Inflammatory macrophage (primary cell): ENCODE measurements at places on chromosomes 7 and 10.

GRCh38 chr7:47231032-47231431 is 350.9 kb downstream of the TNS3 start:
- no peak for DNase-seq

DNA sequence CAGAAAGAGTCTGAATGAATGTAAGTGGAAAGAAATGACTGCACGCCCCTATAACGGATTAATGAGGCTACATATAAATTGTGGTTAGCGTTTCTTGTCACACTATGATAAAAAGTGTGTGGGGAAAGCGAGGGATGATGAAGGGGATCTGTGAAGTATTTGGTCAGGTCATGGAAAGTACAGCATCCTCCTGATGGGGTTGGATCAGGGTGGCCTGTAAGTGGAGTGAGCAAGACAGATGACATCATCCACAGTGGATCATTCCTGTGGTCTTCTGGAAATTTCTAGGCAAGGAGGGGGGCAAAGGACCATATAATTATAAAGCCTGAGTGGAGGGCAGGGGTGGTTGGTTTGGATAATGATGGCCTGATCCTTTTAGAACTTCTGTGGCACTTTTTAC is 606.0 kb downstream of the INHBA start:
- no peak for DNase-seq

DNA sequence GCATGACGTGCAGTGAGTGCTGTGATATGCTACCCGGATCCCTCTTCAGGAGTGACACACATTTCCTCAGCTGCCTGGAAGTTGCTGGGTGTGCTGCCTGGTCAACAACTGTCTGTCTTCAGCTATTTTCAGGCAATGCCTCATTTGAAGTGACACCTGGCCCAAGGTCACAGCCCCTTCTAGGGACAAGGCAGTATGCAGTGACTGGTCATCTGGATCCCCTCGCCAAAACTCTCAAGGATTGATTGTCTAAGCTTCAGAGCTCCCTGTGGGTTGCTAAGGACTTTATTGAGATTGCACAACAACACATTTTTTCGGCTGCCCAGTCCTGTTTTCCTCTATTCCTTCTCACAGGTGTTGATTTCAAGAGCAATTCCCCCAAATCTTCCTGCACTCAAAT is 108.8 kb downstream of the GNAI1 start:
- no peak for DNase-seq

GRCh38 chr10:79270466-79271246 is 76.6 kb upstream of the PPIF start:
- DNase-seq, result peak; percentile 93

DNA sequence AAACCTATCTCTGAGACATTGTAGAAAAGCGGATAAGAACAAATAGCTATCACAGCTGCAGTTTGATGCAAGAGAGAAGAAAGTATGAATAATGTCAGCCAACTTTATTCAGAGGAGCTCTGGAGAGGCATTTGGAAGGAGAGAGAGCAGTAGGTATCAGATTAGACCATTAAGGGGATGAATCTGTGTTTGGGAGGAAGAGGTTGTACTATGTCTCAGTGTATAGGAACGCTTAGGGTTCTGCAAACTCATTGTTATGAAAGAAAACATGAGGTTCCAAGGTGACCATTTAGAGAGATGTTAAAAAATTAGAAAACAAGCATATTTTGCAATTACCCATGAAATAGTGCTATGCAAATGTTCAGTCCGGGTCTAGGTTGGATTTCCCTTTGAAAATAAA is 207.5 kb upstream of the GNAI1 start:
- DNase-seq, result no peak

GRCh38 chr10:49608166-49609005 is 1.7 kb upstream of the SLC18A3 start:
- DNase-seq, result no peak

DNA sequence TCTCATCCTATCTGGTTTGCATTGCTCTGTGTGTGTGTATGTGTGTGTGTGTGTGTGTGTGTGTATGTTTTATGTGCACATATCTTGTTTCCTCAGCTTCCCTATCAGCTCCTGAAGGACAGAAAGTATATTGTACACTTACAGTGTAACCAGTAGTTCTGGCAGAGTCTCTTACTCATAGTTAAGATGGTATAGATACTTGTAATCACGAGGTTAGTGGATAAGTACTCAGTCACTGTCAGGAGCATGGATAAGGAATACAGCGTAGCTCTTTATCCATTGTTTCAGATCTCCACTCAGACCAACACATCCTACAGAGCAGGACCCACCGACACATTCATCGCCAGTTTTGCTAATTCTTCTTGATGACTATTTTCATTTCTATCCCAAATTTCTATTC is 275.0 kb downstream of the TSPAN12 start:
- DNase-seq, result no peak

GRCh38 chr7:101303102-101303701 is 18.4 kb downstream of the IFT22 start:
- no peak for DNase-seq

DNA sequence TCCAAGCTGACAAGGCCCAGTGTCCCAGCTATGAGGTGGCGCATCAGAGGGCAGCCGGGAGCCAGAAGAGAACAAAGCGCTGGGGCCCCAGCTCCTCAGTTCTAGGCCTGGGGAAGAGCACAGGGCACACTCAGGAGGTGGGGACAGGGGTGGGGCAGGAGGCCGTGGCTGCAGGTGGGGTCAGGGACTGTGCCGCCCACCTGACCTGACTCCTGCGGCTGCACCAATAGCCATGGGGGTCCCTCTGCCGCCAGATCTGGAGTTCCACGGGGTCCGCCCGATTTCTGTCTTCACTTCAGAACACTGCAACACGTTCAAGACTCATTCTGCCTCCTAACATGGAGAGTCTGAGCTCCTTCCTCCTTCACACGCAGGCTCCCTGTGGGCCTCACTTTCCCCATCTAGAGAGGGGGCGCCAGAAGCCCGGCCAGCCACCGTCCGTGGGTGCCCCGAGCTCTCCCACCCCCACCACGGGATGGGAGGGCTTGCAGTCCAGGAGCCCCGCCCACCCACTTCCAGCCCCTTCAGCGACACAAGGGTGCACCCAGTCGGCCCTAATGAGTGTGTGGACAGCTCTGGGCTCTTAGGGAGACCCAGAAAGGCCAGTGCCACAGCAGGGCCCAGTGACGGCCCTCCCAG is 278.3 kb downstream of the MAD1L1 start:
- DNase-seq, result no peak

GRCh38 chr10:3909339-3909738 is 124.3 kb upstream of the KLF6 start:
- DNase-seq, result no peak

DNA sequence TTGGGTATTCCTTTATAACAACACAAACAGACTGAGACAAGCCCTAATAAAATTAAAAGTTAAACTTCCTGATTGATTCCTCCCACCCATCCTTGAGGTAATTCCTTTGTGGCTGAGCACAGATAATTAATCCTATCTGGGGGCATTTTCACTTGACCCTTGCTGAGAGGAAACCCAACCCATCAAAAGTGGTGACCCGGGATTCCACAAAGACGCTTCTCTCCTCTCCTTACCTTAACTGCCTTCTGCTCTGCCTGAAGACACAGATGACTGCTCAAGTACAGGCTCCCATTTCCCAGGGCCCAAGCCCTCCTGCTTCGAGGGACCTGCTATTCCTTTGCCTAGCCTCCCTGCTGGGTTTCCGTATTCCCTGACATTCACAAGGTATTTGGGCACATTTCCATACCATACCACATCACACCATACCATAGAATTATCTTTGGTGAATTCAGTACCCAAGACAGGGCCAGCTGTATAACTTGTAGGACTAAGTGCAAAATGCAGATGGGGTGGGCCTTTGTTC is 9.8 kb upstream of the MAPK8 start:
- DNase-seq, result no peak

GRCh38 chr7:123210986-123211385 is 11.2 kb upstream of the SLC13A1 start:
- DNase-seq, result no peak

DNA sequence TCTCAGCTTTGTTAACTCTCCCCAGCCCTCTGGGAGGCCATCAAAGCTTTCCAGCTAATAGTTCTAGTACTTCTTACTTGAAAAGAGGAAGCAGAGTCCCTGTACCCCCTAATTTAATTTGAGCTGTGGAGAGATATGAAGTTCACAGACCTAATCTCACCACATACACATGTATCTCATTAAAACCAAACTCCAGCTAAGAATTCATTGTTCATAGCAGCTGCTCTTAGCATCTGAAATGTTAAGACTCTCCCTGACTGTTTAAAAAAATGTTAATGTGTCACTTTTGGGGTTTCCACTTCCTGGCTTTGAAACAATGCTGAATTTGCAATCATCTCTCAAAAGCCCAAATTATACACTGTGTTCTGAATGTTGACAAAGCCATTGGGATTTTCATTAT is 16.2 kb upstream of the MRC1 start:
- DNase-seq, result no peak

DNA sequence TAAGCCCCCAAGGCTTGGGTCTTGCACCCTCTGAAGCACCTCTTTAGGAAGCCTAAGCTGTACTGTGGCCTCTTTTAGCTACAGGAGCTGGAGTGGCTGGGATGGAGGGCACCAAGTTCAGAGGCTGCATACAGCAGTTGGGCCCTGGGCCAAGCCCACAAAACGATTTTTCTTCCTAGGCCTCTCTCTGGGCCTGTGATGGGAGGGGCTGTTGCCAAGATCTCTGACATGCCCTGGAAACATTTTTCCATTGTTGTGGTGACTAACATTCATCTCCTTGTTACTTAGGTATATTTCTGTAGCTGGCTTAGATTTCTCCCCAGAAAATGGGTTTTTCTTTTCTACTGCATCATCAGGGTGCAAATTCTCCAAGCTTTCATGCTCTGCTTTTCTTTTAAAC is 375.7 kb upstream of the NPSR1 start:
- no peak for DNase-seq

GRCh38 chr10:28445516-28445915 is 87.4 kb upstream of the WAC start:
- no peak for DNase-seq

DNA sequence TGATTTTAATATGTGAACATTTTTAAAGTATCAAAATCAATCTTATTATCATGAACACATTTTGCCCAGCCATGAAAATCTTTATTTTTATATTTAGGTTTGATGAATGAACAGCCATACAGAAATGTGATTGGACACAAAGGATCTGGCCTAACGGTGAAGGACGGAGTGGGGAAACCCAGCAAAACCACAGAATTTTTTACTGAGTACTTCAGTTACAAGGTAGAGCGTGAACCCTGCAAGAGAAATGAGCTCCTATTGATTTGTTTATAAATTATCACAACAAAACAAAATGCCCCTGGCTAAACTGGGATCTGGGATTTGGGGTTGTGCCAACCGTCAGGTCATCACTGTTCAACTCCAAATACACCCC is 118.8 kb downstream of the JAZF1 start:
- no peak for DNase-seq

GRCh38 chr10:70595566-70596016 is 7.0 kb downstream of the PRF1 start:
- no peak for DNase-seq

DNA sequence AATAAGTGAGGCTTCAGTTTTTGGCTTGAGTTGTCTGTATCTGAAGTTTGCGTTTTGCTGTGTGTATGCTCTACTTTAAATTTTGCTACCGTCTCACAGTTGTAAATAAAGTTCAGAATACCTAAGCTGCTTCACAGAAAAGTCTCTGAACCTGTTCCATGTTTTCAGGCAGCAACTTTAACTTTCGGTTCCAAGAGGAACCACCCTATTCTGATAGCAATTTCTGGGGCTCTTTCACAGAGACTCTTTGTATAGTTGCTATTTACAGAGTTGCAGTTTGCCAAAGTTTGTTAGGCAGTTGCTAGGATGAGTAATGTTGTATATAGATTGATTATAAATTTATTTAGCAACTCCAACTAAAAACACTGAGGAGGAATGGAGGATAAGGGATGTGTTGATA is 5.7 kb downstream of the FAM221A start:
- DNase-seq, result no peak

GRCh38 chr7:113013761-113014449 is 72.7 kb downstream of the GPR85 start:
- DNase-seq, result no peak

GRCh38 chr7:150959739-150960734 is 18.1 kb downstream of the KCNH2 start:
- DNase-seq, result no peak

GRCh38 chr7:82443547-82444219 is at the start of gene CACNA2D1:
Gene CACNA2D1, minus strand, starts transcription at chr7:82443777.
- no peak for DNase-seq

DNA sequence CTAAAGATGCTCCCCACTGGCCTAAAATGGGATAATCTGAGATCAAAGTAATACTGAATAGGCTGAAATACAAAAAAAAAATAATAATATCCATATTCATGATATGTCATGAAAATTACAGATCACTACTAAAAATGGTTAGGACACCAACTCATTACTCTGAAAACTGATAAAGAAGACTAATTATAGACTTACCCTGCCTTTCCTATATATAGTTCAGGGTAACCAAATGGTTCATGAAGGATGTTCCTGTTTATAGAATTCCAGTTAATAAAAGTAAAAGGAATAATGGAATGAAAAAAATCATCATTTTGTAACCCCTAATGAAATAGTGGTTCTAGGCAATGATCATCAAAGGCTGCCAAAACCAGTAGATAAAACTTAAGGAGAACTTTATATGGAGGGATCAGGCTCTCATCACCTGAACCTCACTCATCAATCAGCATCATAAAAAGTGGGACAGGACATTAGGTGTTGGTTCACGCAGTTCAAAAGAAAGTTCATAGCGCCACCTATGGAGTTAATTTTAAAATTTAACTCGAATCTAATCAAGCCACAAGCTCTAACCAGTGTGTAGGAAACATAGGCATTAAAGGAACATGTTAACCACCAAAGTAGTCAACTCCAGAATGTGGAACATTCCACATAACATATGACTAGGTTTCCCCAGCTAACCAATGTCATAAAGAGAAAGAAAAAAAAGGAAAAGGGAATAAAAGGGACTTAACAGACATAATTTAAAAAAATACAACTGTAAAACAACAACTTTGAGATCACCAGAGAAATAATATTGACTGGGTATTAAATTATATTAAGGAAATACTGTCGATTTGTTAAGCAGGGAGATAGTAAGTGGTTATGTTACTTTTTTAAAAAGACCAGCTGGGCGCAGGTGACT is 35.7 kb downstream of the P4HA1 start:
- peak; percentile 18 for DNase-seq

- DNase-seq, result no peak
Observed at GRCh38 chr7:132171130-132171576, 405.1 kb downstream of the PLXNA4 start.

- no peak for DNase-seq
Observed at GRCh38 chr7:100171087-100171681, 2.8 kb upstream of the GAL3ST4 start.
